ENCODE measurements at places on chromosomes 13 and 19.

GRCh38 chr13:36750946-36751345 is 68.1 kb upstream of the RFXAP start:
- no peak for DNase-seq

DNA sequence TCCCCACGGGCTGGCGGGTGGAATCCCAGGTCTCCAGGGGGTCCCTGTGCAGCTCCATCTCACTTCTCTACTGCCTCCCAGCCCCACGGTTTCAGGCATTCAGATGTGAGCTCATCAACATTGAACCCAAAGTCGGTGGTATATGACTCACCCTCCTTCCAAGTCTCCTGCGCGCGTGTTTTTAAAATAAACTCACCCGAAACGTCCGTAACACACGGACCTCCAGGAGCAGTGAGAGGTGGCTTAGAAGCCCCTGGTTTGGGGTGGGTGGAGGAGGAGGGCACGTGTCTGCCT is 14.0 kb upstream of the CRTC1 start:
- DNase-seq, result no peak

- no peak for DNase-seq
Measured at GRCh38 chr13:91355099-91355825, 7.8 kb downstream of the MIR17HG start.

GRCh38 chr19:52590728-52591127 is 20.6 kb downstream of the ZNF701 start:
- no peak for DNase-seq

- no peak for DNase-seq
Measured at GRCh38 chr13:80931766-80932165, 590.8 kb upstream of the SPRY2 start.

DNA sequence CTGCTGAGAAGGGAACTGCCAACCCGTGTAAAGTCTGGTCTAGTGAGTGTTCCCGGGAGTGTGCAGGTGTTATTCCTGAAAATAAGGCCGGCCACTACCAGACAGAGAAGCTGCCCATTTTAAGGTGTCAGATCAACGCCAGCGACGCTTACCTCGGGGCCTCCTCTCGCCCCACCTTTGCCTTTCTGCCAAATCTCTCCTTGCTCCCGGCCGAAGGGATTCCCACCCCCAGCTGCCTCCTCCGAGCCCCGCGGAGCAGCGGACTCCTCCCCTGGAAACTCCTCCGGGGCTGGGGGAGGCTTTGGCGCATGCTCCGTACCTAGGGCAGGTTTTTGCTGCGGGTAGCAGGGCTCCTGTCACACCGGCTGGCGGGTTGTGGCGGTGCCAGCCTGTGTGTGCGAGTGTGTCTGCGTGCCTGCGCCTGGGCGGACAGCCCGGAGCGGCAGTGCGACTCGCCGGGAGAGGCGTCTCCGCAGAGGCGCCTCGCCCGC is at the start of gene HS6ST3:
Gene HS6ST3, plus strand, starts transcription at position 359 of the 491 bp plus-strand sequence.
- no peak for DNase-seq
